ENCODE measurements at places on chromosomes 11 and 22. TPM values are rescaled to one million over a fixed set of nuclear protein-coding genes. Genes with fewer than 3 reads are reported as not detected.
A peak's percentile ranks its signal among the peaks of the same experiment; 100 is the strongest.

GRCh38 chr11:86595451-86595850, 77.0 kb downstream of the ME3 start:
- DNase-seq = no peak

DNA sequence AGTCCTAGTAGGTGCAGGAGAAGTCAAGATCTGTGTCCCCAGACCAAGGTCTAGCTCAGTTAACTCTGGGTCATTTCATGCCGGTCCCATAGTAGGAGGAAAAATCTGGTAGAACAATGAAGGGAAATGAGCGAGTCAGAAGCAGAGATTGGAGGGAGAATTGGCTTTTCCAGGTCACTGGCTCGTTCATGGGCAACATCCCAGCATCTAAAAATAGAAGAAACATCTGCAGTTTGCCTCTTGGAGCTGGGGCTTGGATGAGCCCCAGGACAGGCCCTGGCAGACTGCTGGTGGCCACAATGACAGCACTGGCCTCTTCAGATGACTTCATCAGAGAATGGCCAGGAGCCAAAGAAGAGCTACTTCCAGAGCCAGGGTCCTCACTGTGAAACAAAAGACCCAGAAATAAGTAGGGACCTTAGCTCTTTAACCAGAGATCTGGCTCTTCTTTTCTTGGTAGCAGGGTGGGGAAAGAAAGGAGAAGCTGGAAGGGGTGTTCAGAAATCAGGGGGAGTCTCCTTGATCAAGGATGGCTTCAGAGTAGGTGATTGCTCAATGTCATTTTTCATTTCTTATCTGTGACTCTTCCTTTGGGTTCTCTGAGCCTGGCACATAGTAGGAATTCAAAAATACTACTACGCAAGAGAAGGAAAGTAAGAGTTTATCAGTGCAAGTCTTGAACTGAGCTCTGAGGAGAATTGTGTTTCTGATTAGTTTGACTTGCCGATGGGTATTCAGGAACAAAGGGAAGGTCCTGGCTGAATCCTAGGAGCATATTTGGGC, 102.6 kb downstream of the TMPRSS5 start:
- no peak for DNase-seq

GRCh38 chr11:99069856-99070444, 49.2 kb downstream of the CNTN5 start:
- DNase-seq = no peak

GRCh38 chr11:132430429-132431062, 1060.1 kb downstream of the NTM start:
- DNase-seq = no peak

DNA sequence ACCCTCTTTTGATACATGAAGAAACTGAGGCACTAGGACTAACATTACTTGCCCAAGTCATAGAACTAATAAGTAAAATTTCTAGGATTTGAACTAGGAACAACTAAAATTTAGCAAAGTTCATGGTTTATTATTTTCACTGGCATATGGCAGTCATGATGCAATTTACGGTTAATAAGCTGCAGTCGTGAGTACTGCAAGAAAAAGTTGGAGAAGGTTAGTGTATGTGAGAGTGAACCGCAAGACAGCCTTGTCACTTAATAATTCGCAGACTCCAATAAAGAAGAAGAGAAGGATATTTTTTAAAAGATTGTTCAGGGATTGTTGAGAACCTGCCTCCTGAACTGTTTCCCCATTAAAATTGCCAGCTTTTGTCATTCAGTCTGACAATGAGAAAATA, 663.4 kb upstream of the TENM4 start:
- no peak for DNase-seq

GRCh38 chr11:34181251-34181650, 75.8 kb downstream of the NAT10 start:
- DNase-seq = no peak

- DNase-seq = no peak
These were observed 81.3 kb upstream of the PITPNB start for GRCh38 chr22:28000361-28000760.

DNA sequence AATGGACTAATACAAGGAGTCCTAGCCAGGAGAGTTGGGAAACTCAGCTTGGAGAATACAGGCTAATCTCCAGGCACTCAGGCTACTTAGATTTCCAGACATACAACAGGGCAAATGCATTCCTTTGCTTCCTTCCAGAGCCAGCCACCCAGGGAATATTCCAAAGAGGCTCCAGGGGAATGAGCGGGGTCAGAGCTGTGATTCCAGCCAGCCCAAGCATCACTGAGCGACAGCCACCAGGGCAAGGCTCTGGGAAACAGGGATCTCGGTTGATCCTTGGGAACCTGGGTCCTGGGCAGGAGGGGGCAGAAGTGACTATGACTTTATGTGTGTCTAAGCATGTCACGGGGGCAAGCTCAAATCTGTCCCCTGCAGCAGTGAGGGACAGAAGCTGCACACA, 112.3 kb upstream of the LMO1 start:
- DNase-seq = no peak

GRCh38 chr22:21651521-21652009, 9.5 kb downstream of the SDF2L1 start:
- no peak for DNase-seq

GRCh38 chr11:68328374-68329091, 16.1 kb downstream of the LRP5 start:
- no peak for DNase-seq

GRCh38 chr22:42489000-42489399, 30.6 kb downstream of the RRP7A start:
- no peak for DNase-seq

- DNase-seq = peak; percentile 84
These were observed 65.4 kb downstream of the GAB2 start for GRCh38 chr11:78351979-78352841.

GRCh38 chr11:9001736-9002135, 2.1 kb downstream of the NRIP3 start:
- no peak for DNase-seq

- DNase-seq = peak; percentile 25
These were observed 64.2 kb downstream of the LIF start for GRCh38 chr22:30182350-30182745.

DNA sequence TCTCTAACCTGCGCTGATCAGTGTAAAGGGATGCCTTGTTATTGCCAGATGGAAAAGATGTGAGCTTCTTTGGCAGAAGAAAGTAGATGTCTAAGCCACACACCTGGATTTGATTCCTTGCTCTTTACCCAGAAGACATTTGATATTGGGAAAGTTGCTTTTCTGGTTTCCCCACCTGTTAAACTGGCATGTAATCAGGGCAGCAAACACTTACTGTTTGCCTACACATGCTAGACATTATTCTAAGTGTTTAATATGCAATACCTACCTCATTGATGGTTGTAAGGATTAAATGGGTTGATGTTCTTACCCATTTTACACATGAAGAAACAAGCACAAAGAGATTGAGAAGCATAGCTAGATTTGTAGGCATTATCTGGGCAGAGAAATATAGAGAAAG, 16.6 kb downstream of the ASRGL1 start:
- no peak for DNase-seq

DNA sequence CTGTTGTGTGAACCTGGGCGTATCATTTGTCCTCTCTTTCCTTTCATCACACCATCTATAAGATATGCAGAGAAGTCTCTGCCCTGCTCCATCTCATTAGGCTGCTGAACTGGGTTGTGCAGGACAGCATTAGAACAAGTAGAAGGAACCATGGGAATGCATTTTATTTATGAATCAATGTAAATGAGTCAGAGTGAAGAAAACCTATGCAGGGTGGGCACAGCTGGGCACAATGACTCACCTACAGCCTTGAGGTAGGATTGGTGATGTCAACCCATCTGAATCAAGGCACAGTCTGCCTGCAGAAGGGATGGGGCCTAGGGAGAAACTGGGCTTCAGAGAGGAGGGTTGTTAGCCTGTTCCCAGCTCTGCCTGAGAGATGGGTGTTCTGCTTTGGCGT, 123.4 kb downstream of the CSNK2A3 start:
- DNase-seq = no peak

- no peak for DNase-seq
These were observed 162.7 kb upstream of the SORL1-AS1 start for GRCh38 chr11:121615501-121615900.

DNA sequence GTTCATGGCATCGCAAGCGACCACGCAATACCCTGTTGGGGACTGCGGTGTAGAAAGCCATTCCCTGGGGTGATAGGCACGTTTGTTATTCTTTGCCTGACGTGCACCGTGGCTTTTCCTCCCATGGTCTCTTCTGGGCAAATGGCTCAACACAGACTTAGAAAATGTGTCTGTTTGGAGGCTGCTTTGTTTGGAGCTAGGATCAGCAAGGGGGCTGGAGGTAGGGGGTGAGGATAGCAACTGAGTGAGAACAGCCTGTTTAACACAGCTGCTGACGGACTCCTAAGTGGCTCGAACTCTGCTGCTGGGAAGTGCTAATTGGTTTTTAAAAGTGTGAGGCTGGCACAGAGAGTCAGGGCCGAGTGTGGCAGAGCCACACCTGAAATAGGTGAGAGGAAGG, 16.1 kb upstream of the CHRM4 start:
- no peak for DNase-seq

DNA sequence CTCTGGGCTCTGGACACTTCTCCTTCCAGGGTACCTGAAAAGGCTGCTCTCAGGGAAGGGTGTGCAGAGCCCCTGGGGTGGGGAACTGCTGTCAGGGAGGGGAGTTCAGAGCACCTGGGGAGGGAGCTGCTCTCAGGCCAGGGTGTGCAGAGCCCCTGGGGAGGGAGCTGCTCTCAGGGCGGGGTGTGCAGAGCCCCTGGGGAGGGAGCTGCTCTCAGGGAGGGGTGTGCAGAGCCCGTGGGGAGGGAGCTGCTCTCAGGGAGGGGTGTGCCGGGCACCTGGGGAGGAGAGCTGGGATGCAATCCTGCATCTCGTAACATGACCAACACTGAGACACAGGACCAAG, 764.2 kb downstream of the BRD1 start:
- no peak for DNase-seq

GRCh38 chr22:29813563-29813962, 24.5 kb downstream of the ASCC2 start:
- peak; percentile 59 for DNase-seq

GLYATL1 gene
- not detected for total RNA-seq

NUCB2 gene
- 55.6 TPM for total RNA-seq

ALDH3B1 gene
- total RNA-seq = 0.13 TPM

NCAM1 gene
- 0.09 TPM for total RNA-seq
